ENCODE measurements at places on chromosomes 16 and 17.

DNA sequence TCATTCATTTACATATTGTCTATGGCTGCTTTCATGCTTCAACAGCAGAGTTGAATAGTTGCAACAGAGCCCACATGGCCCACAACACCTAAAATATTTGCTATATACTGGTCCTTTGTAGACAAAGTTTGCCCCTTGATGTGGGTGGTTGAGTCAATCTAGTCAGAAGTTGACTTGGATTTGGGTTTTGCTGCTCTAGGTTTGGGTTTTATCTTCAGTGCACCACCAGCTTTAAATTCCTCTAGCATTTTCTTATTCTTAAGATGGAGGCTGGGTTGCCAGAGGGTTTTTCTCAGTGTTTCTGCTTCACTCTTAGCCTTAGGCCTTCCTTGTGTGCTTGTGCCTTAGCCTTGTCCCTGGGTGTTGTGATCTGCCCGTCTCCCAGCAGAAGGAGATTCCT lies 51.0 kb downstream of the CCDC182 start:
- no peak for DNase-seq

- DNase-seq: no peak
These were observed 24.8 kb downstream of the CACNA1G start for GRCh38 chr17:50585346-50585745.

DNA sequence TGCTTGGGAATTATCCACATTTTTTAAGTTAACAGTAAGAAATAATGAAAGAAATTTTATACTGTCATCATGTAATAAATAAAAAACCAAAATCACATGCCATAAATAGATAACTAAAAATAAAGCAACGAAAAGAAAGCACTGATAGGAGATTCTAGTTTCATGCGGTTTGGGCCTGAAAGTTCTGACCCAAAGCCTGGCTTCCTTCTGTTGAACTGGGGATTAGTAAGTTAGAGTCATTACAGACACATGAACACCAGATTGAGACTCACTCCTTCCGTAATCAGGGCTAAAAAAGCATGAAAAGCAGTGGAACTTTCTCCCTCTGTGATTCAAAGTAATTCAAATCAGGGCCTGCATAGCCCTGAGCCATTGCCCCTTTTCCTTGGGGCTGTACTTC lies 13.2 kb upstream of the SLC6A2 start:
- DNase-seq: no peak

DNA sequence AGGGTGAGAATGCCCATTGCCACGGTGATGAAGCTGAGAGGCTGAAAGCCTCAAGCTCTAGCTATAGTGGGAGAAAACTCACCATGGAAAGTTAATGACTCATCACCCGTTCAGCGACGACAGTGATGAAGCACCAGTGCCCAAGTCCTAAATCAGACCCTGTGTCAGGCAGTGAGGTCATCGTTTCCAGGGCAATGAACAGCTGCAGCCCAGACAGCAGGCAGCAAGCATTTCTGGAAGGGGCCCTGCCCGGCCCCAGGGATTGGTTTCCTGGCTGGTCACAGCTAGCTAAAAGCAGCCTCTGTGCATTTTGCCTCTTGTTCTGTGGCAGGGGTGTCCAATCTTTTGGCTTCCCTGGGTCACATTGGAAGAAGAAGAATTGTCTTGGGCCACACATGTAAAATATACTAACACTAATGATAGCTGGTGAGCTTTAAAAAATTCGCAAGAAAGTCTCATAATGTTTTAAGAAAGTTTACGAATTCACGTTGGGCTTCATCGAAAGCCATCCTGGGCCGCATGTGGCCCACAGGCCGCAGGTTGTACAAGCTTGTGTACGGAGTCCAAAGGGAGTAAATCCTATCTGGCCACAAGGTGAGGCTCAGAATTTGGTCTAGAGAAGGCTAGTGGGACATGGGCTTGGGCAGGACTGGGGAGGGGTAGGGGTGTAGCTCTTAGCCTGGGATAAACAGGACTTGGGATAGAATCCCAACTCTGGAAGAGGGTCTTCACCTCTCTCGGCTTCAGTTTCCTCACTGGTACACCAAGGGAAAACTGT lies 40.6 kb downstream of the MIS12 start:
- DNase-seq: peak; percentile 92

- no peak for DNase-seq
These were observed 74.6 kb downstream of the KSR1 start for GRCh38 chr17:27530764-27531391.

- DNase-seq: no peak
These were observed 70.0 kb downstream of the TMC6 start for GRCh38 chr17:78058581-78058980.

- no peak for DNase-seq
These were observed 55.8 kb downstream of the CDRT4 start for GRCh38 chr17:15411384-15412198.

GRCh38 chr16:57062329-57062728 lies 30.1 kb upstream of the CPNE2 start:
- no peak for DNase-seq

- no peak for DNase-seq
These were observed 15.2 kb upstream of the SLC47A2 start for GRCh38 chr17:19731626-19732025.

DNA sequence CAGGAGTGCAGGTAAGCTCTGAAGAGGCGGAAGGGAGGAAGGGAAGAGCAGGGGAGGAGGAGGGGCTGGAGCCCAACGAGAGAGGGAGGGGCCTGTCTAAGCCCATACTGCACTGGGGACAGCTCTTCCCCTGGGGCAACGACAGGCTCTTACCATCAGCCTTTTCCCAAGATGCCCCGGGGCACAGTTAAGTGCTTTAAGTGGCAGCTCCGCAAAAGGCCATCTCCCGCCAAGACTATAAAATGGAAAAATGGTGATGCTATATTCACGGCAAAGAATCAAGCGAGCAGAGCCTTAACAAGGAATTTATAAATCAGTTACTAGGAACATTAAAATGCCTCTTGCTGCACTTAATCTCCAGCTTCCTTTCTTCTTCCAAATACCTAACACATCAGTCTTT lies 110.2 kb upstream of the NLRP1 start:
- DNase-seq: no peak

GRCh38 chr17:51044976-51045375 lies 75.7 kb downstream of the SPAG9 start:
- no peak for DNase-seq

- DNase-seq: peak; percentile 70
These were observed 18.4 kb downstream of the TRAP1 start for GRCh38 chr16:3698941-3699340.

GRCh38 chr16:27152121-27152520 lies 51.2 kb upstream of the KDM8 start:
- DNase-seq: no peak

- no peak for DNase-seq
These were observed 32.4 kb downstream of the SNX11 start for GRCh38 chr17:48139944-48140343.

- DNase-seq: peak; percentile 79
These were observed 1.2 kb downstream of the GRB2 start for GRCh38 chr17:75404223-75404730.

DNA sequence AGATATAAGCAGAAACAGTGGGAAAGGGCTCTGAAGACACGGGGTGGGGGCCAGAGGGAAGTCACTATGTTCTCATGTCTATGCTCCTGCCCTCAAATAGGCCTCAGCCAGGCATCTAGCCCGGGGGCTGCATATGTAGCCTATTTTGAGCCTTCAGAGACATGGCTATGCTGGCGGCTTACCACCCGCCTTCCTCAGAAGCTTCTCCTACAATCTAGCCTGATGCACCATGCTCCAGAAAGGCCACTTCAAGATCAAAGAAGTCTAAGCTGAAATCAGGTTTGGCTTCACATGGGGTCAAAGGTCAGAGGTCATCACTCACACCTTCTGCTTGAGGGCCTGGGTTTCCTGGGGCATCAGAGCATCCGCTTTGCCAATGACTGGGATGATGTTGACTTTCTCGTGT lies 1.6 kb downstream of the SEPTIN1 start:
- DNase-seq: no peak

- no peak for DNase-seq
These were observed 306.2 kb downstream of the CEP112 start for GRCh38 chr17:65885541-65886312.

GRCh38 chr17:15934866-15935265 lies 10.1 kb upstream of the ADORA2B start:
- no peak for DNase-seq

DNA sequence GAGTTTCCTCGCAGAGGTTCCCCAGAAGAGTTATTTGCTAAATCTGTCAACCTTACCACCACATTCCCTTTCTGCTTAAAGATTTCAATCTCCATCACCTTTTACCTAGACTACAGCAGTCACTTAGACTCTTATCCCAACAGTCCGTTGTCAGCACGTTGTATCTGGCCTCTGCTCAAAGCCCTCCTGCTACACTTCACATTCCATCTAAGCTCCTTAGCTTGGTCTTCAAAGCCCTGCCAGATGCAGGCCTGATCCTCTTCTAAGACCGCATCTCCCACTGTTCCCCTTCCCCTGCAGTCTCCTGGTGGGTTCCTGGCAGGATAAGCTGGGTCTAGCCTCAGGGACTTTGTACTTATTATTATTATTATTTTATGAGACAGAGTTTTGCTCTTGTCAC lies 10.3 kb upstream of the SRCAP start:
- DNase-seq: no peak

GRCh38 chr16:82852388-82853008 lies 225.7 kb downstream of the CDH13 start:
- DNase-seq: peak; percentile 67

DNA sequence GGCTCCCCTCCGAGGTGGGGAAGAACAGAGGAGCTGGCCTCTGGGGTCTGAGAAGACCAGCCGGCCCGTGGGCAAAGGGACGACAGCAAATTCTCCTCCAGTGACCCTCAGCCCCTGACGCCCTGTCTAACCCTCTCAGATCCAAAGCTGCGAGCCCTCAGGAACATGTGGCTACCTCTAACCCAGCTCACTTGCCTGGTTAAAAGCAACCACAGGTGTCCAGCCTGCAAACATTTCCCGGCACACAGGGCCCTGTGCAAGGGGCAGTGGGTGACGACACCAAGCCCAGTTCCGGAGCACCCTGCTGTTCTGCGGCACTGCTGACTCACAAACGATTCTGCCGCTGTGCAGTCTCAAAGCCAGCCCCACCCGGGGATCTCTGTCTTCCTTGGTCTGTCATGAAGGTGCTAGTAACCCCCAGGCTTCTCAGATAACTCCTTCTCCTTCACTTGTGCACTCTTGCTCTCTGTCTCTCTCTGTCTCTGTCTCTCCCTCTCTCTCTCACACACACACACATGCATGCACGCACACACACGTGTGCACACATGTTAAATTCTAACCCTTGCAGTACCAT lies 23.0 kb downstream of the WNT3 start:
- DNase-seq: no peak

- no peak for DNase-seq
These were observed 4.9 kb downstream of the SEZ6 start for GRCh38 chr17:29000973-29001372.

DNA sequence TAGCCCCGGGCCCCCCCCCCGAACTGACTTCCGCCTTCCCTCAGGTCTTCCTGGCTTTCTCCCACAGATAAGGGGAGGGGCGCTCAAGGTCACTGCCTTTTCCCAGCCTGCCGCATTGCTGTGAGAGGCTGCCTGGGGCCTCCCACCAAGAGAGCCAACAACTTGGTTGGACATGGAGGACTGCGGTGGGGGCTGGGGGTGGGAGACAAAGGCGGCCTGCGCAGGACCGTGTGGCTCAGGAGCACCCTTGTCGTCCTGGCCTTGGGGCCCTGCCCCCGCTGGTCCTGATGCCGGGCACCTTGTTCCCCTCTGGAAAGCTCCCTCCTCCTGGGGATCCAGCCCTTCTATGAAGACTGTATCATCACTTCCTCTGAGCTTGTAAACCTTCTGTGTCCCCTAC lies 105.6 kb upstream of the FOXF1 start:
- DNase-seq: no peak

- no peak for DNase-seq
These were observed 53.8 kb upstream of the ARL6IP1 start for GRCh38 chr16:18855196-18855595.
